ENCODE measurements at places on chromosomes 3 and 15.
A peak's percentile ranks its signal among the peaks of the same experiment; 100 is the strongest.

DNA sequence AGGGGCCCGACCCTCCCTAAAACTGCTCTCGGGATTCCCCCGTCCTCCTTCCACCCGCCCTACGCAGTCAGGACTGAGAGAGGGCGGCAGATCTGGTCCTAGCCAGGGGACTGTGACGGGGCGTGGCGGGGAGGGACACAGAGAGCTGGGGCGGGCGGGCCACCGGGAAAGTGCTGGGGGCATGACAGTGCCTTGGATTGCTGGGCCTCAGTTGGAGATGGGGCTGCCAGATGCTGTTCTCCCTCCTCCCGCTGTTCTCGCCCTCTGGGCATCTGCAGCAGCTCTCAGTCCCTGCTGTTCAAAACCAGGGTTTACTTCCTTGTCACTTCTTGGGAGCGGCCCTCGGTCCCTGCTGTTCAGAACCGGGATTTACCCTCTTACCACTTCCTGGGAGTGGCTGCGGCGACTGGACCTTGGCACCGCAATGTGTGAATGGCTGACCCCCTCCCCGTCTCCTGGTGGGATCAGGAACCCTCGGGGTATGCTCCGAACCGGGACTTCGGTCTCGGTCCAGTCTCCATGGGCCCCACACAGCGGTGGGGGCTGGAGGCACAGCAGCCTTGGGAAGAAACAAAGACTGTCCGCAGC is 1.8 kb upstream of the RPP25 start:
- DNase-seq: peak; percentile 55

GRCh38 chr3:72559385-72559784 is 288.9 kb downstream of the SHQ1 start:
- no peak for DNase-seq

- DNase-seq: no peak
Observed at GRCh38 chr3:38986901-38987300, 64.8 kb downstream of the SCN11A start.

DNA sequence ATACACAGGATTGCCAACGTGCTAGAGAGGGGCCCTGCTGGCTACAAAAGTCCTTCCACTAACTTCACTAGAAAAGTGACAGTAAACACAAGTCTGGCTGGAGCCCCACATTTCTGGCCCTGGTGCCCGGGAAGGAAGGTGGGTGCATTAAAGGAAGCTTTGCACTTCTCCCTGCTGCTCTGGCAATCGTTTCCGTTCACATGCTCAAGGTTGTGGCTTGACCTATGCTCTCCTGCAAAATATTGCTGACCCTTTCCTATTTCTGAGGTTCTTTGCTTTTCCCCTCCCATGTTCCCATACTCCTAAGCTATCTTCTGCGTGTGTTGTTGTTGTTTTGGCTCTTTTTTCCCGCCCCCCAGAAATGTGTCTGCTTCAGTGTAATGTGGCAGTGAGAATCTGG is 9.1 kb upstream of the CCR3 start:
- DNase-seq: no peak

GRCh38 chr3:148711981-148712666 is 14.4 kb downstream of the AGTR1 start:
- no peak for DNase-seq

DNA sequence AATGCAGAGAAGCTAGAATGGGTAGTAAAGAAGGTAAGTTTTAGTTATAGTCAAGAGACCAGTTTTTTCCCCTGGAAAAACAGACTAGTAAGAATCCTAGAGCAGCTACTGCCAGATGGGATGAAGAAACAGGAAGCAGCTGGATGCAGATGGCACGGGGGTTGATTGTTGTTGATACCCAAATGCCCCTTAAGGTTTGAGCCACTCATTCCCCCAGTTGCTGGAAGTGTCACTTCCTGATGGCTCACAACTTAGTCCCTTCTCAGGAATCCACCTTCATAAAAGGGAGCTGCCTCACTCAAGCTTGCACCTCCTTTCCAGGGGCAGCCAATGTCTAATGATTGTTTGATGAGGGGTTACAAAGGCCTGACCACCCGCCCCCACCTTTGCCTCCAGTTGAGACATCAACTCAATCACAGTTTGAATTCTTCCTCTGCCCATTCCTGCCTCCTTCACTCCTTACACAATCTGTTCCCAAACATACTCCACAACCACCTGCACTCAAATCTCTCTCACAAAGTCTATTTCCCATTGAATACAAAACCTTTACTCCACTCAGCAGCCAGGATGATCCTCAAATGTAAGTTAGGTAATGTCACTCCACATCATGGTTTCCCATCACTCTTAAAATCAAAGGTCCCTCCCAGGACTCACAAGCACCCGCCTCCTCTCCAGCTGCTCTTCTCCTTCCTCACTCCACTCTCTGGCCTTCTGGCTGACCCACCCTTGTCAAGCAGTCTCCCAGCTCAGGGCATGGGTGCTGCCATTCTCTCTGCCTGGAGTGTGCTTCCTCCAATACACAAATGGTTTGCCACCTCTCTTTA is 450.1 kb upstream of the THBS1 start:
- DNase-seq: no peak

GRCh38 chr15:31361764-31362515 is 35.3 kb downstream of the KLF13 start:
- DNase-seq: no peak

GRCh38 chr3:73727117-73727821 is 102.5 kb upstream of the PDZRN3 start:
- DNase-seq: no peak

DNA sequence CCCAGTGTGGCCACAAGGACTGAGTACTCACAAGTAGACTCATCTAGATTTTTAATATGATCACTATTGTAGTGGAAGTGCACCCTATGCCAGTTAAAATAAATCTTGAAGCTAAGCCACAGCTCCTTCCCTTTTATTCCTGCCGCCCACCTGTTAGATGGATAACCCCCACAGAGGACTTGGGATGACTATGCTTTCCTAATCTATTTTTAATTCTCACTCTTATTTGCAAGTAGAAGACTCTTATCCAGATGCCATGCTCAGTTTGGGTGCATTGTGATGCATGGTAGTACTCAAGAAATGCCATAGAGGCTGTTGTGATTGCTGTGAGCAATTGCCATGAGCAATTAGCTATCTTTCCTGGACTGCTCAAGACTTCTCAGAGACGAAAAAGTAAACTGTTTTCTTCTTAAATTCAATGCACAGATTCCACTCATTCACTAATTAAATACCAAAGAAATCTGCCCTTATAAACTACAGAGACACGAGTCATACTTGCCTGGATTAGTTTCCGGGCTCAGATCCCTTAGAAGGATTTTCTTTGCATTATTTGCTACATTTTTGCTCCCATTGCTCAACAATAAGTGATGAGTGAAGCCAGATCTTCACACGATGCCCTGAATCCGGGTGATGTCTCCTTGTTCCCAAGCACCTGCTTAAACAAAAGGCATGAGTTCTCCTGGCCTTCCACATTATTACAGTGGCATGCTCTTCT is 472.1 kb downstream of the SOX2 start:
- no peak for DNase-seq

- DNase-seq: peak; percentile 8
Observed at GRCh38 chr3:49703443-49703927, 14.1 kb downstream of the RNF123 start.

DNA sequence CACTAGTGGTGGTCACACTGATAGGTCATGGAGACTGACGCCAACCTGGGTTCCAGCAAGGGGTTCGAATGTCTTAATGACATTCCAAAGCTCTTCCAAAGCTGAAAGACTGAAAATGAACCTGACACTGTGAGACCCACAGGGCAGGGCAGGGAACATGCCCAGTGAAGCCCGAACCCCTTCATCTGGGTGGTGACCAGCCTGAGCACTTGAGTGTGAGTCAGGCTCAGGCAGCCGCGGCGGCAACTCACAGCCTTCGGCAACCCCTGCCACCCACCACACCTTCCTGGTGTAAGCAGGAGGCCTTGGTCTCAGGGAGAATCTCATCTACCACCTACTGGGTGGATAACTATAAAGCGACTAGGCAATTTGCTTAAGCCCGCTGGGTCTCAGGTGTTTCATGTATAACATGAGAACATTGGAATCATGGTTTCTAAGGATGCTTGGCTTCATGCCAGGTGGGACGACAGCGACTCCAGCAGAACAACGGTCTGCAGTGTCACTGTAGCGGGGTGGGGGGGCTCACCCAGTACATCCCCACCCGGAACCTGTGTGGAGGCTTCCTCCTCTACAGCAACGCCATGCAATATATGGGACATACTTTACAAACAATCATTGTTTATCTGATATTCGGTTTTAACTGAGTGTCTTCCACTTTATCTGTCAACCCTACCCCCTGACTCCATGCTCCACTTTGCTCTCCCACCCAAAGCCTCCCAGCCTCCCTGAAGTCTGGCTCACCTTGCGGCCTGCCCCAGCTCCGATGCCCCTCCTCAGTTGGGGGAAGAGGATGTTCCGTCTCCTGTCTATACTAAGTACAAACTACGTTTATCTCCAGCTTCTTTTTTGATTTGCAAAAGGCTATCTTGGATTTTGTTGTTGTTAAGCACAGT is 125.0 kb upstream of the MEF2A start:
- no peak for DNase-seq

DNA sequence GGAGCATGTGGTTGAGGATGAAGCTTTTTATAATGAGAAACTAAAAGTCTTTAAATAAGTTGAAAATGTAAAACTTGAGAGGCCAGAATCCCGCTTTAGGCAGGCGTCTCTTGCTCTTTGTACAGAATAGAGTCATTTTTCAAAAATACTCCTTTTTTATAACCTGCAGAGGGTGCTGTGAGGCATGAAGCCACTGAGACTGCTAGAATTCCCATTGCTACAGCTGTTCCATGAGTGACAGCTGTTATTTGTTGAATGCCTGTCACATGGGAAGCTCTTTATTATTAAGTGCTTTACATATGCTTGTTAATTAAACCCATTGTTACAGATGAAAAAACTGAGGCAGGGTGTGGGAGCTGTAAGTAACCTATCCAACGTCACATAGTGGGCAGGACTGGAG is 18.5 kb downstream of the MINAR1 start:
- peak; percentile 25 for DNase-seq

GRCh38 chr15:64895285-64896065 is 16.2 kb upstream of the ANKDD1A start:
- no peak for DNase-seq

DNA sequence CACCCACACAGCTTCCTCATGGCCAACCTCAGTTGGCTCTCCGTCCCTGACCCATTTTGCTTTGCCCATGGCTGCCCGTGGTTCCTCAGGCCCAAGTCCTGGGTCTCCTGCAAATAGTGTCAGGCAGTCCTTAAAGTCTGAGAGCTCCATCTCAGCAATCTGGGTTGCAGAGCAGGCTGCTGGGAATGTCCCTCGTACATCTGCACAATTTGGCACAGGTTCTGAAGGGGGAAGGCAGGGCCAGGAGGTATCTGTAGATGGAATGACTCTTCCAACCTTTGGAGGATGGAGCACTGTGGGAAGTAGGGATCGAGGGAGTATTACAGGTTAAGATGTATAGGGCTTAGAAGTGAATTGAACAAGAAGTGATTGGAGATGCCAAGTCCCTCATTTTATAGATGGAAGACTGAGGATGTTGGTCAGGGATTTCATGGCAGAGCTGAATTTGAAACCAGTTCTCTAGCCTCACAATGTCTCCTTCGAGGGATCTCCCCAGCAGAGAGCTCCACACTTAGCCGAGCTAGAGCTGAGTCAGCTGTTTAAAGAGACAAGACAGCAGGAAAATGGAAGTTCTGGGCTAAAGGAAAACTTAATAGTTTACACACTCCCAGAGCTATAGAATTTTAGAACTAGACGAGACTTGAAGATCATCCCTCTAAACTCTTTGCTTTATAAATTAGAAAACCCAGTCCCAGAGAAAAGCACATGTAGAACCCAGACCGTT is 9.2 kb downstream of the CKMT1A start:
- no peak for DNase-seq

DNA sequence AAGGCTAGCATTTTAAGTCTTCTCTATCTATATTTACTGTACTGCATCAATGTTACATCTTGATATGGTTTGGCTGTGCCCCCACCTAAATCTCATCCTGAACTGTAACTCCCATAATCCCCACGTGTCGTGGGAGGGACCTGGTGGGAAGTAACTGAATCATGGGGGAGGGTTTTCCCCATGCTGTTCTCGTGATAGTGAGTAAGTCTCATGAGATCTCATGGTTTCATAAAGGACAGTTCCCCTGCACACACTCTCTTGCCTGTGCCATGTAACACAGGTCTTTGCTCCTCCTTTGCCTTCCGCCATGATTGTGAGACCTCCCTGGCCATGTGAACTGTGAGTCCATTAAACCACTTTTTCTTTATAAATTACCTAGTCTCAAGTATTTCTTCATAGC is 161.5 kb downstream of the TBC1D5 start:
- no peak for DNase-seq

- no peak for DNase-seq
Observed at GRCh38 chr3:126040386-126040785, 43.5 kb downstream of the SLC41A3 start.

- no peak for DNase-seq
Observed at GRCh38 chr3:161322781-161323568, 48.3 kb downstream of the SPTSSB start.

DNA sequence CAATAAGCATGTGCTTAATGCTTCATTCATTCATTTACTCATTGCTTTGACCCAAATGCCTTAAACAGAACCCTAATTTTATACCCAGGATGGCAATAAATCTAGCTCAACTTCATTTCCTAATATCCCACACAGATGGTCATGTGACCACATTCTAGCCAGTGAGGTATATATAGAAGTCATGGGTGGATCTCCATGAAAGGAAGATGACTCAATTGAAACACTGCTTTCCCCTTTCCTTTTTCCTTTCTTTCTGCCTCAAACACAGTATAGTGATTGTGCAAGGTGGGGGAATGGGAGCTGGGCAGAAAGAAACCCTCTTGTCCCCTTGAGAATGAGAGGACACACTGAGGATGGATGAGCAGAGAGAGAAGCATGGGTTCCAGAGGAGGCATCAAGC is 183.5 kb upstream of the PRICKLE2 start:
- DNase-seq: no peak

DNA sequence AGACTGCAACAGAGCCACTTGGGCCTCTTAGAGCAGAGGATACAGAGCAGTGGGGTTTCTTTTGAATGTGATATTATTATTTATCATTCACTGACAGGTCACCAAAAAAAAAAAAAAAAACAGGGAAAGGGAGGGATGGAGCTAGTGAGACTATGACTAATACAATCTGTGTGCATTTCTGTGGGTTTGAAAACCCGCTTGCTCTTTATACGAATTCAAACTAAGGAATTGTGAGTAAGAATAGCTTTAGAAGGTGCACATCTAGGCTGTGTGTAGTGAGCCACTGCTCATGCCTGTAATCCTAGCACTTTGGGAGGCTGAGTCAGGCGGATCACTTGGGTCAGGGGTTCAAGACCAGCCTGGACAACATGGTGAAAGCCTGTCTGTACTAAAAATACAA is 186.6 kb upstream of the MANF start:
- DNase-seq: no peak

GRCh38 chr15:73632670-73633058 is 525 bp downstream of the NPTN start:
- no peak for DNase-seq

- no peak for DNase-seq
Observed at GRCh38 chr15:46413799-46414198, 779.0 kb downstream of the SQOR start.

- DNase-seq: no peak
Observed at GRCh38 chr3:72338942-72339669, 509.1 kb downstream of the SHQ1 start.

All from NCI-H2171 (cell line).